Esophagus squamous epithelium (tissue), 5 donors: ENCODE measurements at places on chromosomes 2 and 18.
A peak's percentile ranks its signal among the peaks of the same experiment; 100 is the strongest.

DNA sequence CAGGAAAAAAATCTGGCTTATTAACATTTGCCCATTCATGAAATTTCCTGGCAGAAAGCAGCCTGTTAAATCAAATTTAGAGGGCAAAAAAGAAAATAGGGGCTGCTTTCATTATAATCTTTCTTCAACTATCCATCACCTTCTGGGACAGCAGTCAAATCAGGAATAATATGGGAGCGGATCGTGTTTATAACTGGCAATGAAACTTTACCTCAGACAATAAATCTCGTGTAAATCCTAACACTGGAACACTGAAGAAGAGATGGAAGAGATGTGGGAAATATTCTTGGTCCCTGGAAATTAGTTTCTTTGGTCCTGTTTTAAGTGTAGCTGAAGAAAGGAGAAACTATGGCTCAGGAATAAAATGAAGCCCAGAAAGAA, 77.5 kb upstream of the SERTAD2 start:
- H3K27ac ChIP-seq = peak overlapping the region; percentile 57
- no peaks in the 10 kb centered on the region for H3K36me3 ChIP-seq
- no peaks in the 10 kb centered on the region for H3K27me3 ChIP-seq
- H3K4me1 ChIP-seq = peaks cover 29% of the 10 kb centered on the region

- no peak overlapping the region for H3K4me3 ChIP-seq
- no peaks in the 10 kb centered on the region for H3K27me3 ChIP-seq
- H3K4me1 ChIP-seq = no peaks in the 10 kb centered on the region
- no peak overlapping the region for H3K27ac ChIP-seq
Measured at GRCh38 chr2:132955871-132956615, 286.0 kb upstream of the LYPD1 start.

GRCh38 chr2:105102963-105103421, 65.1 kb downstream of the MRPS9 start:
- H3K4me1 ChIP-seq = no peaks in the 10 kb centered on the region
- DNase-seq = no peak
- peaks cover 5% of the 10 kb centered on the region for H3K36me3 ChIP-seq
- H3K4me3 ChIP-seq = no peak overlapping the region
- no peaks in the 10 kb centered on the region for H3K27me3 ChIP-seq

DNA sequence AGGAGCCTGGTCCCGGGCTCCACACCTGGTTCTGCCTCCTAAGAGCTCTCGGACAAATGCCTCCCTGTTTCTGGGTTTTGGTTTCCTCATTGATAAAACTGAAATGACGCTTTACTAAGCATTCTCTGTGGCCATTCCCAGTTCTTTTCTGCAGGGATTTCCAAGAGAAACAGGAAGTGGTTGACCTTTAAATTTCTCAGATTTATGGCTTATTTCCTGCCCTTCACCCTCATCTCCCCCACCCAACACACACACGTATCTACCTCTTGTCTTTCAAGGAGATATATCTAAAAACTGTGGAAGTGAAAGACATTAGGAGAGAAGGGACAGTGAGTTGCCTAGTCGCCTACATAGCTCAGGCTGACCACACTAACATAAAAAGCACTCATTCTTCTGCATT, 53.0 kb downstream of the PIEZO2 start:
- H3K27ac ChIP-seq = peak overlapping the region; percentile 33
- DNase-seq = no peak
- no peaks in the 10 kb centered on the region for H3K27me3 ChIP-seq
- no peak overlapping the region for H3K4me3 ChIP-seq

DNA sequence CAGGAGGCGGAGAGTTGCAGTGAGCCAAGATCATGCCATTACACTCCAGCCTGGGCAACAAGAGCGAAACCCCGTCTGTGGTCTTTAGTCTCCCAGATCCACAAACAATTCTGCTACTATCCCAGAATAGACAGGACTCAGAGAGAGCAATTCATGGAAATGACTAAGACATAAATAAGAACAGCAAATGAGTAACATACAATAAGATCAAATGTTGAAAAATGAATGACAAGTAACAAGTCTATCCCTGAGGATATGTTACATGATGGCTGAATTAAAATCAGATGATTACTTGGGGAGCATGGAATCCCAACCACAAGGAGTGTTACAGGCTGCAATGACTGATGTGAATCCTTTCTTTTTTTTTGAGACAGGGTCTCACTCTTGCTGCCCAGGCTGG, 10.3 kb downstream of the ARL5A start:
- H3K27ac ChIP-seq = no peak overlapping the region
- H3K36me3 ChIP-seq = no peaks in the 10 kb centered on the region
- no peak overlapping the region for H3K4me3 ChIP-seq
- no peaks in the 10 kb centered on the region for H3K27me3 ChIP-seq

DNA sequence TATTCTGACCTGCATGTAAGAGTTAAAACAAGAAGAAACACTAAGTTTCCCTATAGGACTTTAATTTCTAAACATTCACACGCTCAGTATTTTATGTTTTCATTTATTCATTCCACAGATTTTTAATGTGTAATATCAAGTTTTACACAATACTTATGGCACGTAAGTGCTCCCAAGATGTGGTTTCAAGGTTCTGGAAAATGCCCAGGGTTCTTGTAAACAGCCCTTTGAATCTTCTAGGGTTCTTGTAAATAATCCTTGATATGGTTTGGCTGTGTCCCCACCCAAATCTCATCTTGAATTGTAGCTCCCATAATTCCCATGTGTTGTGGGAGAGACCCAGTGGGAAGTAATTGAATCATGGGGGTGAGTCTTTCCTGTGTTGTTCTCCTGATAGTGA, 383.0 kb downstream of the TXNL1 start:
- no peaks in the 10 kb centered on the region for H3K36me3 ChIP-seq
- no peak overlapping the region for H3K27ac ChIP-seq
- peaks cover 14% of the 10 kb centered on the region for H3K4me1 ChIP-seq
- DNase-seq = no peak

GRCh38 chr18:70468861-70469547, 180.2 kb downstream of the SOCS6 start:
- H3K4me1 ChIP-seq = no peaks in the 10 kb centered on the region
- no peak for DNase-seq
- H3K27me3 ChIP-seq = no peaks in the 10 kb centered on the region
- H3K4me3 ChIP-seq = no peak overlapping the region

- H3K4me1 ChIP-seq = no peaks in the 10 kb centered on the region
- DNase-seq = no peak
- H3K4me3 ChIP-seq = no peak overlapping the region
- H3K36me3 ChIP-seq = no peaks in the 10 kb centered on the region
- H3K27me3 ChIP-seq = no peaks in the 10 kb centered on the region
Measured at GRCh38 chr2:51781691-51782090, 749.8 kb upstream of the NRXN1 start.

GRCh38 chr2:164568317-164568716, 53.0 kb downstream of the GRB14 start:
- H3K27me3 ChIP-seq = no peaks in the 10 kb centered on the region
- H3K27ac ChIP-seq = no peak overlapping the region
- H3K4me3 ChIP-seq = no peak overlapping the region
- no peaks in the 10 kb centered on the region for H3K4me1 ChIP-seq

DNA sequence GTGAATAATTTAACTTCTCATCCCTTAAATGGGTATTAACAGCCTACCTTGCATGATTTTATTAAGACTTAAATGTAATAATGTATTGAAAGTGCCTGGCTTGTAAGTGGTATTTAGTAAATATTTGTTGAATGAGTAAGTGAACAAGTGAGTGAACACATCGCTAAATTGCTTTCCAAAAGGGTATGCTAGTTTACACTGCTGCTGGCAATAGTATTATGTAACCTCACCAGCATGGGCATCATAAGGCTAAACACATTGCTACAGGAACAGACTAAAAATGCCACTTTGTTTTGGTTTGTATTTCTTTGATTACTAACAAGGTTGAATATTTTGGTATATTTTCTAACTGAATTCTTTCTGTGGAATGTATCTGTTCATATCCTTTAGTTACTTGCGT, 9.8 kb downstream of the WDR43 start:
- peaks cover 29% of the 10 kb centered on the region for H3K4me1 ChIP-seq
- DNase-seq = no peak
- H3K4me3 ChIP-seq = no peak overlapping the region

- H3K4me3 ChIP-seq = peak overlapping the region; percentile 81
- H3K27me3 ChIP-seq = no peaks in the 10 kb centered on the region
- no peaks in the 10 kb centered on the region for H3K4me1 ChIP-seq
Measured at GRCh38 chr18:24271381-24272228, 126.0 kb downstream of the OSBPL1A start.
